AG08395 (cell line): ENCODE measurements at places on chromosomes 5 and 9.
A peak's percentile ranks its signal among the peaks of the same experiment; 100 is the strongest.

GRCh38 chr5:107812570-107813141 is 141.9 kb upstream of the EFNA5 start:
- peak; percentile 82 for DNase-seq

DNA sequence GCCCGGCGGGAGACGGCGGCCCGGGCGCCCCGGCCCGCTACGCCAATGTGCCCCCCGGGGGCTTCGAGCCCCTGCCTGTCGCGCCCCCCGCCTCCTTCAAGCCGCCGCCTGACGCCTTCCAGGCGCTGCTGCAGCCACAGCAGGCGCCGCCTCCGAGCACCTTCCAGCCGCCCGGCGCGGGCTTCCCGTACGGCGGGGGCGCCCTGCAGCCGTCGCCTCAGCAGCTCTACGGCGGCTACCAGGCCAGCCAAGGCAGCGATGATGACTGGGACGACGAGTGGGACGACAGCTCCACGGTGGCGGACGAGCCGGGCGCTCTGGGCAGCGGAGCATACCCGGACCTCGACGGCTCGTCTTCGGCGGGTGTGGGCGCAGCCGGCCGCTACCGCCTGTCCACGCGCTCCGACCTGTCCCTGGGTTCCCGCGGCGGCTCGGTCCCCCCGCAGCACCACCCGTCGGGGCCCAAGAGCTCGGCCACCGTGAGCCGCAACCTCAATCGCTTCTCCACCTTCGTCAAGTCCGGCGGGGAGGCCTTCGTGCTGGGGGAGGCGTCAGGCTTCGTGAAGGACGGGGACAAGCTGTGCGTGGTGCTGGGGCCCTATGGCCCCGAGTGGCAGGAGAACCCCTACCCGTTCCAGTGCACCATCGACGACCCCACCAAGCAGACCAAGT is 723 bp downstream of the SNX18 start:
- DNase-seq = no peak

DNA sequence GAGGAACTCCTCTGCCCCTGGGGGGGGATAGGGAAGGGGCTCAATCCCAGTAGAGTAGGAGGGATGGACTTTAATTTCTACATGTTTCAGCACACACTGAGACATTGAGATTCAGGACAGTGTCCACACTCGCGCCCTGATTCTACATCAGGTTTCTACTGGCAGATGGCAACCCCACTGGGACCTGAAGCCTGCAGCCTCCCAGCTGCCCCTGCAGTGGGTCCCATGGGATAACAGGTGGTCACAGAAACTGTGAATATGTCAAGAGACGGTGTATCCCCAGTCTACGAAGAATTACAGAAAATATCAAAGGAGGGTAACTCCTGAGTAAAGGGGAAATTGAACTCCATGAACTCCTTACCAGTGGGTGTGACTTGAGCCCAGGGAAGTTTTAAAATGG is 2.4 kb upstream of the TERT start:
- DNase-seq = no peak

DNA sequence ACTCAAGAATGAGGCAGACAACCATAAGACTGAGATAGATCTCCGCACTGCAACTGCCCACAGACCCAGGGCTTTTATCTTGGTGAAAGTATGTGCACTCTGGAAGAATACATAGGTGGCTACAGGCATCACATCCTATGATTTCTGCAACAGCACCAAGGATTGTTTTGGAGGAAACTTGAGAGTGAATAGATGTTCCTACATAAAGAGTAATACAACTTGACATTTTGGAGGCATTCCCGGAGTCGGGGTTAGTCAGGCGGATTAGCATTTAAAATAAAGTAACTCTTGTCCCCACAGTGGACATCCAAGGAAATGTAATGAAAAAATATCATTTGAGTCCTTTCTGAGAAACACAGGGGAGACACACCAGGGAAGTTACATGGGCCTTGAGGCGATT is 26.7 kb downstream of the TMEM174 start:
- DNase-seq = no peak

DNA sequence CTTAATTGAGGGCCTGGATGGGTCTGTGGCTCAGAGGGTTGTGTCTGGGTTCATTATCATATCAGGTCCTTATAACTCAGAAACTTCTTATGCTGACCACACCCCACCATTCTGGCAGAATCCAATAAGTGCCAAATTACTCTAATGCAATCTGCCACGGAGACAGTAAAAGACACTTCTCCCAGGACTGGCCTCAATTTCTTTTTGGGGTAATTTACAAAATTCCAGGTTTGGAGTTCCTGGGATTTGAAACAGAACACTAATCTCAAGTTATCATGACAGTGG is 187.8 kb downstream of the GNAQ start:
- no peak for DNase-seq

DNA sequence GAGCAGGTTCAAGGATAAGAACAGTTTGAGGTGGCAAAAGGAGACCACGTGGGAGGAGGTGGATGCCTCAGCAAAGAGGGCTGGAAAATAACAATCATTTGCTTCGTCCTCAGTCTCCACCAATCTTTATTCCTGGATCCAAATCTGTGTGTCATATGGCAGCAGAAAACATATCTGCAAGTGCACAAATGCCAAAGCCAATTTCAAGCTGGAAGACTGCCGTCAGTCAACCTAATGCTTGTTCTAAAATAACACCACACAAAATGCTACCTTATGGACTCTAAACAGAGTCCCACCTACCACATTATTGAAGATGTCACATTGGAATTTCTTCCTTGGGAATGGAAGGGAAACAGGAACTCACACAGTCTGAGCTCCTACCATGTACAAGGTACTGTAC is 129.1 kb downstream of the CDK5RAP2 start:
- DNase-seq = no peak

DNA sequence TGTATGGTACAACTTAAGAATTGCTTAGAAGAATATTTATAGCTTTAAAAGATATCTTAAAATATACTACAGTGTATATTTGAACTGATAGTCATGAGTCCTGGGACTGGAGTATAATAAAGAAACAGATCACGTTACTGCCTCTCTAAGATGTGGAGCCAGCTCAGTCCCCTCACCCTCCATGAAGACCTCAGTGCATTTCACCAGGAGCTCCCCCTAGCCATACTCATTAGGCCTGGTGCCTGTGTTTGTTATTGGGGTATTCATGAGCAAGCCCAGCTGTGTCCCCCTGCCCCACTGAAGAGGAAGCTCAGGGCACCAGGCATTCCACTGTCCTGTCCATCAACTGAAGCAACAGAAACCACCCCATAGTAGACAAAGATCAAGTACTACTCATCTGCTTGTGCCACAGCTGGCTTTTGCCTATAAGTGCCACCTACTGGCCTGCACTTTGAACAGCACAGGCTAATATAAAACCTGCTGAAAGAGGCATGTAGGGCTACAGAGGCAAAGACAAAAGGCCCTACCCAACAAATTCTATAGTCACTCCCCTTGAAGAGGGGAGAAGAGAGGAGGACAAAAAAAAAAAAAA is 850.2 kb upstream of the NUDT12 start:
- peak; percentile 3 for DNase-seq

DNA sequence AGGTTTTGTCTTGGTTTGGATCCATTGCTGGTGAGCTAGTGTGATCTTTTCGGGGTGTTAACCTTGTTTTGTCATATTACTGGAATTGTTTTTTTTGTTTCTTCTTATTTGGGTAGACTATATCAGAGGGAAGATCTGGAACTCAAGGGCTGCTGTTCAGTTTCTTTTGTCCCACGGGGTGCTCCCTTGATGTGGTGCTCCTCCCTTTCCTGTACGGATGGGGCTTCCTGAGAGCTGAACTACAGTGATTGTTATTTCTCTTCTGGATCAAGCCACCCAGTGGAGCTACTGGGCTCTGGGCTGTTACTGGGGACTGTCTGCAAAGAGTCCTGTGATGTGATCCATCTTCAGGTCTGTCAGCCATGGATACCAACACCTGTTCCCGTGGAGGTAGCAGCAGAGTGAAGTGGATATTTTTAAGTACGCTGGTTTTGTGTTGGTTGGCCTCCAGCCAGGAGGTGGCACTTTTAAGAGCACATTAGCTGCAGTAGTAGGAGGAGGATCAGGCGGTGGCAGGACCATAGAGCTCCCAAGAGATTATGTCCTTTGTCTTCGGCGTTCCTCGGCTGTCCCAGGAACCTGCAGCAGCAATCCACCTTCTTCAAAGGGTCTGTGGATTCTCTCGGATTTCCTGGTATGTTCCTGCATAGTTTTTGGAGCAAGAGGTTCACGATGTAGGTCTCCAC is 27.2 kb downstream of the SCAMP1 start:
- no peak for DNase-seq

GRCh38 chr9:92185681-92186080 is 70.5 kb upstream of the SPTLC1 start:
- DNase-seq = no peak

DNA sequence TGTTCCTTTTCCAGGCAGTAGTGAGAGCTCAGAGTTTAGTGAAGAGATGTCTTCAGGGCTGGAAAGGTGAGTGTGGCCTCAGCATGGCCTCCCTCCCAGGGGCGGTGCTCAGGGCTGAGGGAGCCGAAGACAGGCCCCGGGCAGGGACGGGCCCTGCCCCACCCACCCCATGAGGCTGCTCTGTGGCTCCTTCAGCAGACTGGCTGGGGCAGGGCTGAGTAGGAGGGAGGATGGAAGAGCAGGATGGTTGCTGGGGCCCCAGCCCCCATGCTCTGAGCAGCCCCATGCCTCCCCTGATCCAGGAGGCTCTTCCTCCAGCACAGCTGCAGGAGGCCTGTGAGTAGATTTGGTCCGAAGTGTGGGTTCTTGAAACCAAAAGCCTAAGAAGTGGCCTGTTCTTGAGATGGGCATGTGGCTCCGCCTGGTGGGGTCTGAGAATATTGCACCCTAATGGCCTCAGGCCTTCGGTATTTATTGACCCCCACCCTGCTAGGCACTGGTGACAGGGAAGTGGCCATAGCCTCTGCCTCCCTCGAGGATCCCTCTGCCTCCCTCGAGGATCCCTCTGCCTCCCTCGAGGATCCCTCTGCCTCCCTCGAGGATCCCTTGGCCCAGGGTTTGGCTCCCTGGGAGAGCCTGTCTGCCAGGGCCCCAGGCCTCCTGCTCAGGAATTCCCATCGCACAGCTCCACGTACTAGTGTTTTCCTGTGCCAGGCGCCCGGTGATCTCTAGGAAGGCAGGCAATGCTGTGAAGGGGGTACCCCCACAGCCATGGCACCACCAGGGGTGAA is 65.4 kb upstream of the GARNL3 start:
- DNase-seq = peak; percentile 82

DNA sequence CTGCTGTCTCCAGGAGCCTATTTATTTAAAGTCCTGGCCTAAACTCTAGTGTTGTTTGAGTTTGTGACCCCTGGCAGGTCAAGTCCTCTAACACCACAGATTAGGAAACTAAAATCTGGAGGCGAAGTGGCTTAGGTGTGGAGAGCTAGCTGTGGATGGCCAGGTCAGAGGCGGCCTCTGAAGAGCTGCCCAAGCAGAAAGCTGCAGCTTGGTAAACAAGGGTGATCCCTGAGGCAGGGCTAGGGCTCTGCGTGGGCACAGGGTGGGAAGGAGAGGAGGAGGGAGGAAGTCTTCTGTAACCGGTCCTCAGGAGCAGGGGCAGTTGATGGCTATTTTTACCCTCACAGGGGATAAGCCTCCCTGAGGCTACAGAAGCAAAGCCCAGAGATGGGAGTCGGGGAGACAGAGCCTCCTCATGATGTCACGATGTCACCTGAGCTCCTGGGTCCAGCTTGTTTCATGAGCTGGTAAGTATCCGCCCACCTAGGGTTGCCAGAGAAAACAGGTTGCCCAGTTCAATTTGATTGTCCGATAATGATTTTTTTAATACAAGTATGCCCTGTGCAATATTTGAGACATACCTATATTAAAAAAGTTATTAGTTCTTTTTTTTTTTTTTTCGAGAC is 25.9 kb upstream of the BOD1 start:
- DNase-seq = no peak

DNA sequence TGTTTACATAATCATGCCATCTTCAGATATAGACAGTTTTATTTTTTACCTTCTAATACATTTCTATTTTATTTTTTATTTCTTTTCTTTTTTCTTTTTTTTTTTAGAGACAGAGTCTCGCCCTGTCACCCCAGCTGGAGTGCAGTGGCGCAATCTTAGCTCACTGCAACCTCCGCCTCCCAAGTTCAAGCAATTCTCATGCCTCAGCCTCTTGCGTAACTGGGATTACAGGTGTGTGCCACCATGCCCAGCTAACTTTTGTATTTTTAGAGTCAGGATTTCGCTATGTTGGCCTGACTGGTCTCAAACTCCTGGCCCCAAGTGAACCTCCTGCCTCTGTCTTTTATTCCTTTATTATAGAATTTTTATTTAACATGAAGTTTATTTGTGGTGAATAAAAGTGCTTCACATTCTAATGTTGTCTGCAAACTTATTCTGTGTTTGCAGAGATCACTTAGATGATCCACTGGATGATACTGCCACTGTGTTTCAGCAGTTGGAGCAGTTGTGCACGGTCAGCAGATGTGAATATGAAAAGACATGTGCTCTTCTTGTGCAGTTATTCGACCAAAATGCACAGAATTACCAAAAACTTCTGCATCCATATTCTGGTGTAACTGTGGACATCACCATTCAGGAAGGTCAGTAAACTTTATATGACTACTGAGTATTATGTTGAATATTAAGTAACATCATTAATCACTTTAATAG is 62.2 kb downstream of the RANBP17 start:
- no peak for DNase-seq

- no peak for DNase-seq
Observed at GRCh38 chr5:169287529-169287928, 13.4 kb downstream of the SLIT3 start.

DNA sequence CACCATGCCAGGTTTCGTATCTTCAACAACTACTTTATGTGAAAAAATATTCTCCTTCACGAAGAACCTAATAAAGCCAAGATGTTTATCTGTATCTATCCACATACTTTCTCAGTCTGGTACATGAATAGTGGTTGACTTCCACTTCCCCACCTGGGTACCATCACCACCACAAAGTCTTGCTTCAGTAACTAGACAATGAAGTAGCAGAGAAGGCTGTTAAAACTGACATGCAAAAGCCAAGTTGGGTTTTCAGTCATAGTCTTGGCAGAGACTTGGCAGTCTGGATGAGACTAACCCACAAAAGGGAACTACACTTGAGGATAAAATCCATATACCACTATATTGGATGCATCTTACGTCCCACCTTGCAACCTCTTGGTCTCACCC is 5.0 kb downstream of the P4HA2 start:
- no peak for DNase-seq

DNA sequence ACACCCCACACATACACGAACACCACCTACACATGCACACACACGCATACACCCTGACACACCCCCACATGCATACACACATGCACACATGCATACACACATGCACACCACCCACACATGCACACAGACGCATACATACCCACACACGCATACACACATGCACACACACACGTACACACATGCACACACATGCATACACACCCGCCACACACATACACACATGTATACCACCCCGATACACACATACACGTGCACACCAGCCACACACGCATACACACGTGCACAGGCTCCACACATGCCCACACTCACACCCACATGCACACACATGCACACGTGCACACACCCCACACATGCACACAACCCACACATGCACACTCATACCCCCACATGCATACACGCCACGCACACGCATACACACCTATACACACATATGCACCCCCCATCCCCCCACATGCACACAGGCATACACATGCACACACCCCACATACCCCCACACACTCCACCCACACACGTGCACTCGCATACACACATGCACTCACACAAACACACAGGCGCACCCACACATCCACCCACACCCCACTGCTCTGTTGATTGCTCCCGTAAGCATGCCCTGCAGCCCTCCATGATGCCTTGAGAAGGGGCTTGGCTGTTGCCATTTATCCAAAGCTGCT is 119.3 kb downstream of the COL5A1 start:
- DNase-seq = no peak
